ENCODE measurements at places on chromosomes 1 and 21.
A peak's percentile ranks its signal among the peaks of the same experiment; 100 is the strongest.

- no peak for DNase-seq
These were observed 10.0 kb downstream of the RNF220 start for GRCh38 chr1:44415013-44415412.

DNA sequence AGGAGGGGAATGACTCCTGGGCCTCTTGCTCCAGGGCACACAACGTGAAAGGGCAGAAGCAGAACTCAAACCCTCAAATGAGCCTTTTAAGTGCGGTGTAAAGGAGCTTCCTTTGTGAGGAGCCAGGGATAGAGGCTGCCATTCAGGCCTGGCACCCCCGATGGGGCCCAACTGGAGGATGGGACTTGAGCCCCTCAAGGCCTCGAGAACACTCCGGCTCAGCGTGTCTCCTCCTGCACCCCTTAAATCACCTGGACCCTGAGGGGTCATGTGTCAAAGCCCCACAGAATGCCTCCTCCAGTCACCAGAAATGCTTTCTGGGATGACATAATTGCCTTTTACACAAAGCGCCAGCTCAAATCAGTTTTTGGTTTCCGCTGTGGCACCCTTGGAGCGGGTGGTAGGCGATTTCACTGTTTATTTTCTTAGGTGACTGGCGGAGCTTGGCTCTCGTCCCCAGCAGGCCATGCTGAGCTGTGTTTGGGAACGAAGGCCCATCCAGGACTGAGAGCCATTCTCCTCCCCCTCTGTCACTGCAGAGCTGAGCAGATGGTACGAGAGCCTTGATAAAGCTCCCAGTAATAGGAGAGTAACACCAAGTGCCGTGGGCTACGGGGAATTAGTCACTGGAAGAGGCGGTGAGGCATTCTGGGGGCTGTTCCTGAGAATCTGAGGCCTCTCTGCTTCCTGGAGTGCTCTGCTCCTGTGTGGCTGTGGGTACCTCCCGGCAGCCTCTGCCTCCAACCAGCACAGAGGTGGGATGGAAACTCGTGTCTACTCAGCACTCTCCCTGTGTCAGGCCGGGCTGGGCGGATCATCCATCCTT lies 163.0 kb downstream of the GRIK3 start:
- peak; percentile 57 for DNase-seq

GRCh38 chr1:58264462-58264861 lies 282.1 kb downstream of the OMA1 start:
- no peak for DNase-seq

DNA sequence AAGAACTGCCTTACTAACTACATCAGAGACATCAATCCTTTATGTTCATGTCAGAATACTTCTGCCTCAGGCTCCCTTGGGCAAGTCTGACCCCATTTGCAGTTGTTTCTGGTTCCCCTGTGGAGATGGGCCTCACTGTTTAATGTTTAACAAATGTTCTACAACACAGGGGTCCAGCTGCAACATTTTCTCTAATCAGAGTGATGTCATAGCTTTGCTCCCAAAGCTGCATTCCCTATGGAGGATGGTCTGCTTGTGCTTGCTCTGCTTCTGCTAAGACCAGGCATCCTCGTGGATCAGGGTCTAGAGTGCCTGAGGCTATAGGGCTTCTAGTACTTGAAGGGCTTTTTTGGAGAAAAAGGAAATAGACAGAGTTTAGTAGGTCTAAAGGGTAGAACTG lies 1071.2 kb downstream of the TTLL7 start:
- no peak for DNase-seq

DNA sequence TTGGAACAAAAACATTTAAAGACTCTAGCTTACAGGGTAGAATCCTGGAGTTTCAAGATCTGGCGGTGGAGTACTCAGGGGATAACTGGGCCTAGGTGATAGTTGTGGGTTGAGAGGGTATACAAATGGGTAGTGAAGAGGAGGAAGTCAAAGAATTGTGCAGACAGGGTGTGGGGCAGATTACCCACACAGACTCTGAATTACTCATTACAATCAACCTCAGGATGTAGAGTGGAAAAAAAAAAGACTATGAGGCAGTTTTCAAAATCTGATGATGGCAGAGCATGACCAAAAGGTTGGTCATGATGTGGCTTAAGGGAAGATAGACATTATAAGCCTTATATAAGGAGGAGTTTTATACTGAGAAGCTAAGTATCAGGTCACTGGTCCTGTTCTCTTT lies 44.1 kb upstream of the GLIS1 start:
- DNase-seq = no peak

DNA sequence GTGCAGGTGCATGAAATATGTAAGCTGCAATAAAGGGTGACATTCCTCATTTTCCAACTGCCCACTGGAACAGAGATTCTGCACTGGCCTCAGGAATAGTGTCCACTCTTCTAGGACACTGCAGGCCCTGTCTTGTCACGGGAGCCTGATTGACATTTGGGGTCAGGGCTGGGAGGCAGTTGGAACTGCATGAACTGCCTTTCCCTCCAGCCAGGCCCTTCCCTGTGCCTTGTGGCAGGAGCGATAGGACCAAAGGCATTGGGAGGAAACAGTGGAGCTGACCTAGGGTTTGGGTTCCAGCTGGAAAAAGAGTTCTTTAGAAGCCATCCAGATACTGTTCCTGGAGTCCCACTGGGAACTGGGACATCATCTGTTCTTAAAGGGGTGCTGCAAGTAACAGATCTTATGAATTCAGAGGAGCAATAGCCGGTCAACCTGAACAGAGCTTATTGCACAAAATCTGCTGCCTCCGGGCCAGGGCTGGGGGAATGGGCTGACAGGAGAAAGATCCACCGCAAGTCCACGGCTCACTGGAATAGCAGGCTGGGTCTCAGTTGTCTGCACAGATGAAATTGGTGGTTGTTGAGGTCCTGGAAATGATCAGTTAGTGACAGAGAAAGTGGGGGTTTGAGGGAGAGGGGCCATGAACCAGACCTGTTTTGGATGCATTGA lies 451.7 kb downstream of the CAMTA1 start:
- no peak for DNase-seq

- peak; percentile 26 for DNase-seq
These were observed 21.0 kb downstream of the S100A10 start for GRCh38 chr1:151972542-151973248.
